Motor neuron (in vitro differentiated cells): ENCODE measurements at places on chromosomes 4 and X.

DNA sequence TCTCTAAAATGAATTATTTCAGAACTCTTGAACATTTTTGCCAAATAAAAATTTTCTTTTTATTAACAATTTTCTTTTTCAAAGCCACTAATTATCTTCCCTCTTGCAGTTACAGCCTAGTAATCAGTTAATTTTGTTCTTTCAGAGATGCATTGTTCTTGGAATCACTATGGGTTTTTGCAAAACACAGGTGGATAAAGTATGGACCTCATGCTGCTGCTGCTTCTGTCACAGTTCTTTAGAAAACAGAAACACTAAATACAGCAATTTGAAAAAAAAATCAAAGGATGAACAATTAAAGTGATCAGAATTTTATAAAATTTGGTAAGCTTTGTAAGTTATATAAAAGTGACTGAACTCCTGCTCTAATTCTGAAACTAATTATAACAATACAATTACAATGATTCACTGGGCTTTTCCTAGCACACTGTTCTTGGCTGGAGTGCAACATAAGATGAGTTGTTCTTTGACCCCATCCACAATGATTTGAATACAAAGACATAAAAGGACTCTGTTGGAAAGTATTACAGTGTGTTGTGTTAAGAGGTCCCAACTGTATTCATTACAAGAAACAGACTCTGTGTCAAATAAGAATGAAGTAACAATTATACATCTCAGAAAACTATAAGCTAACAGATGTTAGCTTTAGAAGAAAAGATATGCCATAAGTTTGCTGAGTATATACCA lies 59.4 kb upstream of the GK2 start:
- no peak for ATAC-seq

GRCh38 chr4:25792200-25792791 lies 70.5 kb downstream of the SEL1L3 start:
- no peak for ATAC-seq

GRCh38 chrX:132561974-132562373 lies 73.1 kb upstream of the MBNL3 start:
- no peak for ATAC-seq

DNA sequence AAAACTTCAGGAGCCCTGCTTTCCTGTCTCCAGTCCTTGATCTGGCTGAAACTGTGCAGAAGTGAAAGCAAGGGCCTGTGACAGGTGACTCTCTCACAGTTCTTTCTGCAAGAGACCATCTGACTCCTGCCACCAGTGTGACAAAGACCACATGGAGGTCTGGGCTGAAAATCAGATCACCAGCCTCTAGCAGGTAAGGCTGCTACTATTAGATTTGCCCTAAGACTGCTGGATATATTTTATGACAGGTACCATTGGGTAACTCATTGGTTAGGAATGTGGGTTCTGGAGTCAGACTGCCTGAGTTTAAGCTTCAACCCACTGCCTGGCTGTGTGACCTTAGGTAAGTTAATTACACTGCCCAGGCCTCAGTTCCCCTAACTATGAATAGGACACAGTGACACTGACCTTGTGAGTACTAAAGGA lies 163.3 kb upstream of the SLC7A11 start:
- no peak for ATAC-seq

DNA sequence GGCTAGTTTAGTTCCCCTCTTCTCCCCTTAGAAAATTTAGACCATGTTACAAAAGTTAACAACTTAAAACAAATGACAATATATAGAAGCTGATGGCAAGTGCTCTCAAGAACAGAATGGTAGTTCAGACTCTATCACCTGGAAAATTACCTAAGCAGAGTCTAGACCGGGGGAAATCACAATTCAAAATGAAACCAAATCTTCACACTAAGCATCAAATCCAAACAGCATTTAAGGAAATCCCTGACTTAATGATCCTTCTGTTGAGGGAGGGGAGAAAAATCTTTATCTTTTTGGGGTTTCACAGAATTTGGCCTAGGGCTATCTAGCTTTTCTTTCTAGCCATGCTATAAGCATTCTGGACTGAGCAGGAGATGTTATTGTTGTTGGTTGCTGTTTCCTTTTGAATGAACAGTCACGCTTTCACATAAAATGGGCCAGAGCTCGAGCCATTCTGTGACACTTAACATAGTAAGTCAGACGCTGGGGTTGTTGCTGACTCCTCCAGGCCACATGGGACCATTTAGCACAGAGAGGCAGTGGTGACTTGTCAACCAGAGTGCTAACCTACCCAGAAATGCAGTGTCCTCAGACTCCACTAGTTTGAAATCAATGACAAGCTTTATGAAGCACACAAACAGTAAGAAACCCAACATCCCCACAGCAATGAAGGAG lies 16.0 kb upstream of the LSM6 start:
- no peak for ATAC-seq
